ENCODE measurements at places on chromosomes 2 and 18.

GRCh38 chr18:36811955-36812354 is 16.8 kb downstream of the TPGS2 start:
- DNase-seq: no peak

GRCh38 chr18:49757513-49758262 is 55.6 kb downstream of the ACAA2 start:
- no peak for DNase-seq

- DNase-seq: no peak
These were observed 22.3 kb downstream of the COX7A2L start for GRCh38 chr2:42338567-42339190.

GRCh38 chr18:38460657-38461056 is 895.1 kb upstream of the CELF4 start:
- no peak for DNase-seq

- no peak for DNase-seq
These were observed 138.3 kb downstream of the FAM124B start for GRCh38 chr2:224263571-224264043.

DNA sequence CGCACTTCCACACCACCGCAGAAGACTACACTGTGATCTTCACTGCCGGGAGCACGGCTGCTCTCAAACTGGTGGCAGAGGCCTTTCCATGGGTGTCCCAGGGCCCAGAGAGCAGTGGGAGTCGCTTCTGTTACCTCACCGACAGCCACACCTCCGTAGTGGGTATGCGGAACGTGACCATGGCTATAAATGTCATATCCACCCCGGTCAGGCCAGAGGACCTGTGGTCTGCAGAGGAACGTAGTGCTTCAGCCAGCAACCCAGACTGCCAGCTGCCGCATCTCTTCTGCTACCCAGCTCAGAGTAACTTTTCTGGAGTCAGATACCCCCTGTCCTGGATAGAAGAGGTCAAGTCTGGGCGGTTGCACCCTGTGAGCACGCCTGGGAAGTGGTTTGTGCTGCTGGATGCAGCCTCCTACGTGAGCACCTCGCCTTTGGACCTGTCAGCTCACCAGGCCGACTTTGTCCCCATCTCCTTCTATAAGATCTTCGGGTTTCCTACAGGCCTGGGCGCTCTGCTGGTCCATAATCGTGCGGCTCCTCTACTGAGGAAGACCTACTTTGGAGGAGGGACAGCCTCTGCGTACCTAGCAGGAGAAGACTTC is 12.5 kb downstream of the MOCOS start:
- DNase-seq: no peak

- DNase-seq: no peak
These were observed 73.6 kb downstream of the LYPD6B start for GRCh38 chr2:149112068-149112467.

DNA sequence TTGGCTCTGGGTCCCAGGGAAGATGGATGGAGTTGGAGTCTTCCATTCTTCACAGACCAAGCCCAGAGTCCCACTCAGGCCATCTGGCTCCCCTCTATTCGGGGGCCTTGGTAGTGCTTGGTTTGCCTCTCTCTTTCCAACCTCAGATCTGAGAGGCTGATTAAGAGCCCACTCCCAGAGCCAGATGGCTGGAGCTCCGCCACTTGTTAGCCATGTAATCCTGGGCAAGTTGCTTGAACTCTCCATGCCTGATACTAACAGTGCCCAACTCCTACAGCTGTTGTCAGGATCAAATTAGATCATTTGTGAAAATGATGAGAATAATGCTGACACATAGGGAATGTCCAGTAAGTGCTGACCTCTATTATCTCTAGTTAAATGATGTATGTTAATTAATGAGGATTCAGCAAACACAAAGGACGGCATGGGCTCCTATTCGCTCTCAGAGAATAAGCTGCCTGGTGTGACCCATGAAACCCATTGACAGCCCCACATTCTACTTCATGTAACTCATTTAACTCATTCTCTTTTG is 46.6 kb upstream of the SLC14A1 start:
- no peak for DNase-seq

GRCh38 chr2:142721015-142721414 is 156.4 kb upstream of the KYNU start:
- no peak for DNase-seq

GRCh38 chr18:10705786-10706185 is 180.0 kb downstream of the NAPG start:
- no peak for DNase-seq

GRCh38 chr18:10006311-10006893 is 92.6 kb downstream of the VAPA start:
- no peak for DNase-seq

DNA sequence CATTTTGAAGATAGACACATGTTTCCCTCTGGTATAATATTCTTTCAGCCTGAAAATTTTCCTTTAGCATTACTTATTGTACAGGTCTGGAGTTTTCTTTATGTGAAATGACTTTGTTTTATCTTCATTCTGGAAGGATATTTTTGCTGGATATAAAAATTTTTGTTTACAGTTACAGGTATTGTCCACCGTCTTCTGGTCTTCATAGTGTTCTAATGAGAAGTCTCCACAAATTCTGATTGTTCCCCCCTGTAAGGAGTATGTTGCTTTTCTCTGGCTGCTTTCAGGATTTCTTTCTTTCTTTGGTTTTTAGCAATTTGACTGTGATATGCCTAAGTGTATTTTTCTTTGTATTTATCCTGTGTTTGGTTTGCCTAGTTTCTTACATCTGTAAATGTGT is 15.0 kb downstream of the UBXN4 start:
- no peak for DNase-seq

DNA sequence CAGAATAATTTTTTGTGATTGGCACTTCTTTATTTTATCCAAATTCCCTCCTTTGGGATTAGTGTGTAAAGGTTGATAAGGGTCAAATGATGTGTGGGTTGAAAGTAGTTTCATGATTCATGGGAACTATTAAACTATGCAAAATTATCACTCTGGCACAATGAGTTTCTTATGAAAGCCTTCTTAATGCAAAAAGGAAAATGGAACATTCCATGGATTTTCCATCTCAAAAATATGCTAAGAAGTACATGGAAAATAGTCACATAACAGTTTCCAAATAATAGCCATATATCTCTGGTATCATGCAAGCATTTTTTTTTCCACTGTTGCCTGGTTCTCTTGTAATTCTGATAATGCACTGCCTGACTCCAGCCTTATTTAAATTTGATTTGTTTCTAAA is 639.7 kb downstream of the NR4A2 start:
- DNase-seq: no peak

- no peak for DNase-seq
These were observed 109.2 kb downstream of the EXOC6B start for GRCh38 chr2:72716601-72717000.

GRCh38 chr2:27849558-27850205 is 40.5 kb downstream of the RBKS start:
- no peak for DNase-seq

GRCh38 chr2:98134172-98135005 is 47.4 kb downstream of the VWA3B start:
- no peak for DNase-seq

GRCh38 chr2:211055438-211055837 is 499.0 kb downstream of the CPS1 start:
- DNase-seq: no peak

- DNase-seq: no peak
These were observed 158.9 kb downstream of the ATAD2B start for GRCh38 chr2:23767876-23768621.

DNA sequence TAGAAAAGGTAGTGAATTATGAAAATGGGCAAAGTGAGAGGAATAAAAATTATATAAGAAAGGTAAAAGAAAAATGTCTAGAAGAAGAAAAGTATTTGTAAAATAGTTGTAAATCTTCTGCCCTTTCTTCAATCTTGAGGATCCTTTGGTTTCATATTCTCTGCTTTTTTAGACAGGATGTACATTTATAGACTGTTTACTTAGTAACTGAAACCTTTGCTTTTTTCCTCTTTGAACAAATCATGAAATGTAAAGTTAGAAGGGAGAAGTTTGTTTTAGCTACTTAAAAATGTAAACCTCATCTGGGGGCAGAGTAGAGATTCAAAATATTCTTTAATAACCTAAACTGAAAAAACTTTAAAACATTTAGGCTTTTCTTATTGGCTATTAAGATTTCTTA is 150.4 kb upstream of the ITGA4 start:
- DNase-seq: no peak

DNA sequence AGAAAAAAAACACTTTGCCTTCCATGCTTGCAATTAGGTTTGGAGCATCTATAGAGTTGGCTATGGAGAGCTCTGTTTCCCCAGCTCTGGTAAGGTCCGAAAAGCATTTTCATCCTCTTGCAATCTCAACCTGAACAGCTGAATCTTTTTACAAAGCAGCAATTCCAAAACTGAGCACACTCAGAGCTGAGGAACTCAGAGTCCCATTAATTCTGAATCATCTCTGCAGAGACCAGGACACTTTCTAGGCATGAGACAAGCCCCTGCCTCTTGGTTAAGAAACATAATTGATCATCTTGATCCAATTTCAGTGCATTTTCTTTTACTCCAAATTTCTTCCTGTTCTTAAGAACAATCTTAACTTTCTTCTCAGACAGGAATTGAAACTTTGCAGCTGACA is 4.2 kb downstream of the CNGA3 start:
- no peak for DNase-seq

- DNase-seq: no peak
These were observed 234.7 kb downstream of the TMX3 start for GRCh38 chr18:68480196-68480595.

DNA sequence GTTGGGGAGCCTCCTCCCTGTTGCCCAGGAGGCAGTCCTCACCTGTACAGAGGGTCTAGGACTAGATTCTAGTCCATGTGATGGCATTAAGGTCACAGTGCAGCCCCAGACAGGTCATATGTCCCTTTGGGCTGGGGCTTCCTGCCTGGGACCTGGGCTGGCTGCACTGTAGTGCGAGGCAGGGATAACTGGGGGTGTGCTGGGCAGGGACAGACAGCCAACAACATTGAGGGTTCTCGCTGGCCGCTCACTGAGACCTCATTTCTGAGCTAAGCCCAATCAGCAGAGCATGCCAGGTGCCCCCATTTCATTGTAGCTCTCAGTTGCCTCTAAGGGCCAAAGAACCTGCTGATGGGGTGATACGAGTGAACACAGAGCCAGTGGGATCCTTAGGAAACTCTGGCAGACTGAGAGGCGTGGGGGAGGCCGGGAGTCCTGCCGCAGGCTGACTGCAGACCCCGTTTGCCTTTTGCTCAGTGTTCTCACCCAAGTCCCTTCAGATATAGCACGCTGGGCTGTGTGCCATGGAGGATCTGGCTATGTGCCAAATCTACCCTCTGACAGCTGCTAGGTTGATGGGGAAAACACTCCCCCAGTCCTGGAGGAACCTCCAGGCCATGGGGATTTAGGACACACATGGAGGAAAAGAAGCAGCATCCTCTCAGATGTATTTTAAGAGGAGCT is 51.9 kb downstream of the DYSF start:
- DNase-seq: no peak

DNA sequence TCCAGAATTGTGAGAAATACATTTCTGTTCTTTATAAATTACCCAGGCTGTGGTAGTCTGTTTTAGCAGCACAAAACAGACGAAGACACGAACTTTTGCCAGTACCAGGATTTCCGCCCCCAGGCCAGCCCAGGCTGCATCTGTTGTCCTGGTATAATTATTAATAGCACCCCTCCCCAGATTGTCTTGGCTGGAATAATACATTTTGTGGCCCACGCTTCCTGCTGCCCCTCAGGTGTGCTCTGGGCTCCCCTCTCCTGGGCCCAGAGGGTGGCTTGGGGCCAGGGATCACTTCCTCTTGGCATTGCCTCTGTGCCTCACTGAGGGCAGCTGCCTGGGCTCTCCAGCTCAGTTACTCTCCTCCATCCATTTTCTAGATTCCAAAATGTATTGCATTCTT is 102.1 kb upstream of the HS6ST1 start:
- DNase-seq: no peak

DNA sequence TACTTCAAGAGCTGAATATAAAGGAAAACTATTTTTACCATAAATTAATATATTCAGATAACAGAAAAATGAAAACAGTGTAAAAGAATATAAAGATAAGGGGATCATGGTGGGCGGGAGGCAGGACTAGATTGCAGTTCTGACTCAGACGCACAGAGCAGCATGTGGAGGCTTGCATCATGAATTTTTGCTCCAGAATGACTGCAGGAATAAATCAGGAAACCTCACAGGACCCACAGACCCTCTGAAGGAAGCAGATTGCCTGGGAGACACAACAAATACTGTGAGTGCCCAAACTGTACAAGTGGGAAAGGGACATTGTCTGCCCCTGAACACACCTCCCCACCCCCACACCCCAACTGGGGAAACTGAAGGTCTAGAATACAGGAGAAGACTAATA is 19.2 kb upstream of the SIGLEC15 start:
- no peak for DNase-seq

GRCh38 chr2:220394433-220394832 is 767.0 kb downstream of the SLC4A3 start:
- DNase-seq: no peak

GRCh38 chr2:209771474-209772289 is at the start of gene UNC80:
UNC80 (plus strand) TSS chr2:209771832; CDS start chr2:209772073, 241 bp downstream.
- DNase-seq: no peak

DNA sequence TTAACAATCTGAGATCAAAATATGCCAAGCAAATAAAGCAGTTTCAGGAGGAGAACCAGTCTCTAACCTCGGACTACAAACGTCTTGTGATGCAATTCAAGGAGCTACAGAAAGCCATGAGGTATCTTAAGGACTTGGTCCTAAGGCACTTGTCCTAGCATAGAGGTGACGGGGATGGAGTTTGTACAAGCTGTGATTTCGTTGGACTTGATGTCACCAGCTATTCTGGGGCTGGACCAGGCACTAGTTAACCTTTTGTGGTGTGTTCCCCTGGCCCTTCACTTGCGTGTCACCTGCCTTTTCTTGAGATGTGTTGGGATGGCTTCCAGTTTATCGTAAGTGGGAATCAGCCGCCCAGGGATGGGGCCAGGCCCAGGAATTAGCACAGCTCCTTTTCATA is 33.7 kb downstream of the OTOF start:
- no peak for DNase-seq

DNA sequence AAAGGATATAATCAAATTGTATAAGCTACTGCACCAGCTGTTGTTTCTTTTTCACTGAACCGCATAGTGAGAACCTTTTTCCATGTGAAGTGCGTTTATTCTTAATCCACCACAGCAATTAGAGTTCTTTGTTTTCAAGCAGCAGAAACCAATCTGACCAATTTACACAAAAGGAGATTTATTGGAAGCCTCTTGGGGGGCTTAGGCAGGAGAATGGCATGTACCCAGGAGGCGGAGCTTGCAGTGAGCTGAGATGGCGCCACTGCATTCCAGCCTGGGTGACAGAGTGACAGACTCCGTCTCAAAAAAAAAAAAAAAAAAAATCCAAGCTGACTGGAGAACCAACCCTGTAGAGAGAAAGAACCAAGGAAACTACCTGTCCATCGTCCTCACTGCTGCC is 10.0 kb downstream of the ADNP2 start:
- DNase-seq: no peak

- DNase-seq: no peak
These were observed 876.5 kb downstream of the SUCLG1 start for GRCh38 chr2:83582589-83582988.

DNA sequence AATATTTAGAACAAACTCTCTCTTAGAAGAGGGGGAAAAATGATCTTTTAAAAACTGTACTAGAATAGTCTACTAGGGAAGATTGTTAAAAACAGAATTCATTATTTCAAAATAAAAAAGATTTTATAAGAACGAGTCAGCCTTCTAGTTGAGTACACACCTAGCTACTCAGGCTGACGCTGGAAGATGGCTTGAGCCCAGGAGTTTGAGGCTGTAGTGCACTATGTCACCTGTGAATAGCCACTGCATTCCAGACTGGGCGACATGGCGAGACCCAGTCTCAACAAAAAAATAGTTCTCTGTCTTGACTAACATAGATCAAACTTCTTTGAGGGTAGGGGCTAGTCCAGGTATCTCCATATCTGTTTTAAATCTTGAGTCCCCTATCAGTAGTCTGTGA is 33.9 kb downstream of the ERLEC1 start:
- no peak for DNase-seq
